Right hindlimb (tissue), 1 donor: ENCODE measurements at places on chromosomes 5 and 9.

DNA sequence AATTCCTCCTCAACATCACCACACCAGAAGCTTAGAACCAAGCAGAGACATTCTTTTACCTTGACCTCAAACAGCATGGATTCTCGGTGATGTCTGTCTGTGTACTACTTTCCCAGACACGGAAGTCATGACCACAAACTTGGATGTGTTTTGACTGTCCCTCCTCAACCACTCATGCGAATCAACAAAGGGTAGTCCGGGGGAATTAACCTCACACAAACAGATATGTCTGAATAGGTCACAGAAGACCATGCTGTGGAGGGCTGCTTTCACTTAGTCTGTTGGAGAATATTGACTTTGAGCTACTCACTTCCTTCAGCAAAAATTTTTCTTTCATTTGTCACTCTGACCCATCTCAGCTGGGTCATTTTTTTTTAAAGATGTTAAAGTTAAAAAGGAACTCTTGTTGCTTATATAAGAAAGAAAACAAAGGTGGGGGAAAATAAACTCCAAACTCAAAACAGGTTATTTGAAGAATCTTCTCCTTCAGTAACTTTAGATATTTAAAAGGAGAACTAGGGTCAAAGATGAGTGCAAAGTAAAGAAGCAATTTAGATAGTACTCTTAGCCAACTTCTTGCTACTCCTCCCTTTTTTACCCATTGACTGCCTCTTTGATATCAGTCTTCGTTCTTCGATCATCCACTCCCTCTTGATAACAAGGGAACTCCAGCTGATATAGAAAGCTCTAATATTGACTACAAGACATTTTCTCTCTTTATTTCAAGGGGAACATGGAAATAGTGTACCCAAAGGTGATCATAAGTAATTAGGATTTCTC, 343.4 kb upstream of the CDH6 start:
- DNase-seq, result no peak

DNA sequence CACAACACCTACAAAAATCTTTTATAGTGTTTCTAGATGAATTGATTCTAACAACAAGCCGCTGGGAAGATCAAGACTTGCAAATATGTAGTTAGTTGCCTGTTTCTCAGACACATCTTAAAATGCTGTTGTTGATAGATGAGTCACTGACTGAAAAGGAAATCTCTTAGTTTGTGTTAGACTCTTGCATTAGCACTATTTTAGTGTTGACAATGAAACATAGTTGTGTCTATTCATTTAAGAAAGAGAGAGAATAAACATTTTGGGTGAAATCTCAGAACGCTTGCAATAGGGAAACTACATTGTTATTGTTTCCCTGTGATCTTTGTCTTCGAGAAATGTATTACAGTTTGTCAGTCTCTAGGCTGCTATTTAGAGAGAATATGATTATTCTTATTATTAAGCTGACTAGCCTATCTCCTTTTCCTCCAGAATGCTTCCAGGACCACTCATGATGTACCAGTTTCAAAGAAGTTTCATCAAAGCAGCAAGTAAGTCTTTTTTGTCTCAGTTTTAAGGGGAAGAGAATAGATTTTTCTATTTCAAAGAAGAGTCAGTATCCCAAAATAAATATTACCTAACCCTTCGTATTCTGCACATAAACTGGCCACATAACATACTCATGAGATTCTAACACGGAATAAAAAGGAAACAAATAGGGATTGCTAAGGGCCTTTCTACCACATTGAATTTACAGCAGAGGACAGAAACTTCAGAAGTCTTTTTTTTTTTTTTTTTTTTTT, 285.6 kb downstream of the ARHGAP26 start:
- DNase-seq, result no peak

DNA sequence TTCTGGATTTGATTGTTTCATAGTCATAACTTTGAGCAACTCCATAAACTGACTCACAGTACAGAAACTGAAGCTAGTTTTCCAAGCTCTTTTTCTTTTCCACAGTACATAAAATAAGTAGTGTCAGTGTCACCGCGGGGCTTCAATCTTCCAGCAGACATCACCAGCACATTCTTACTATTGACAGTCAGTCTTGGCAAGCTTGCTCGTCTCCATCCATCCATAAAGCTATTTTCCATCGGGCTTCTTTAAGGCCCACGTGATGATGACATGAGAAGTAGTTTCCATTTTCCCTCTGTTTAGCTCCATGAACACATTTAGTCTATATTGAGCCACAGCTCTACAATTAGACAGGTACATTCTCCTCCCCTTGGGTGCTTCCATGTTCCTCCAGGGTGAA, 443.4 kb downstream of the KDM4C start:
- no peak for DNase-seq

DNA sequence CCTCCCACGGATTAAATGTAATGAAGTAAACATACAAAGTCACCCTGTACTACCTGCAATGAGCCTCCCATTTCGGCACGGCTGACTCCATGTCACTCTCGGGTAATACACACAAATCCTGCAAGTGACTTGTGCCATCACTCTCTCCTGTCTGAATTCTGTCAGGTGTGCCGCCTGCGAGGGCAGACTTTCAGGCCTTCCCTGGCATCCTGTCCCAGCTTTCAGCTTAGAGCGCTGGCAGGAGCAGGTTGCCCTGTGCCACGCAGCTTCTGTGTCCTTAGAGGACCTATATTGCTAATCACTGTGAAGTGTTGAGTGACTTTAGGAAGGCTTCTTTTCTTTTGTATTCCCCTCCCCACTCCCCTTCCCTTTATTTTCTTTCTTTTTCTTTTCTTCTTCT, 25.8 kb upstream of the S1PR3 start:
- DNase-seq, result no peak

- no peak for DNase-seq
Observed at GRCh38 chr9:567747-568305, 273.7 kb upstream of the DMRT1 start.

DNA sequence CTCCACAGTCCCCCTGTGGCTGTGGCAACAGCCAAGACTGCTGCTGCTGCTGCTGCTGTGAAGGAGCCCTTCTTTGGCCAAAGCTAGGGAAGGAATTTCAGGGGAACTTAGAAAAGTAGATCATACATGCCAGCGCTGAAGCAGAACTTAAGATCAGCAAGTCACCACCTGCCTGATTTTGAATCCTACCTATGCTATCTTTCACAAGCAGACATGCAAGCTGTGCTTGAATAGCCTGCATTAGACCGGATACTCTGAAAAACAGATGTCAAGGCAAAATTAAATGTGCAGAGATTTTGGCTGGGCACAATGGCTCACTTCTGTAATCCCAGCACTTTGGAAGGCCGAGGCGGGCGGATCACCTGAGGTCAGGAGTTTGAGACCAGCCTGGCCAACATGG, 99.3 kb upstream of the ZNF366 start:
- DNase-seq, result no peak
